ENCODE measurements at places on chromosomes 5 and 9.

GRCh38 chr9:21443849-21444625 lies 3.8 kb downstream of the IFNA1 start:
- DNase-seq = no peak

GRCh38 chr9:133088146-133088750 lies 26.5 kb downstream of the CEL start:
- no peak for DNase-seq

- no peak for DNase-seq
These were observed 55.9 kb upstream of the IL6ST start for GRCh38 chr5:56050551-56051255.

DNA sequence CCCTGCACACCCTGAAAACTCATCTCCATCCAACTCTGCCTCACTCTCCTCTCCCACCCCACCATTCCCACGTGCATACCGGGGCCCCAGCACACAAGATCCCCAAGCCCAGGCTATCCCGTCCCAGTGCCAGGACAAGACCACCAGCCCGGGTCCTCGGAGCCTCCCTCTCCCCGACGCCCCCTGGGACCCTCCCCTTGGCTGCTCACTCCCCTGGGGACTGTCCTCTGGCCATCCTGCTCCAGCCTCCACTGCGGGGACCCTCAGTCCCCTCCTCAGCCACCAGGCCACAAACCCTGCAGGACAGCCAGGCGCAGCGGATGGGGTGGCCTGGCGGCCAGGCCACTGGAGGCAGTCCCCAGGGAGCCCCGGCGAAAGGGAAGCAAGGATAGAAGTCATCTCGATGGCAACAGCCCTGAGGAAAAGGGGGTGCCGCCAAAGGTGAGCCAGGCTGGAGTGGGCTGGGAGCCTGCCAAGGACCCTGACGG lies 62.8 kb downstream of the C9orf50 start:
- no peak for DNase-seq

- no peak for DNase-seq
These were observed 30.4 kb downstream of the KCNIP1 start for GRCh38 chr5:170534177-170534576.

DNA sequence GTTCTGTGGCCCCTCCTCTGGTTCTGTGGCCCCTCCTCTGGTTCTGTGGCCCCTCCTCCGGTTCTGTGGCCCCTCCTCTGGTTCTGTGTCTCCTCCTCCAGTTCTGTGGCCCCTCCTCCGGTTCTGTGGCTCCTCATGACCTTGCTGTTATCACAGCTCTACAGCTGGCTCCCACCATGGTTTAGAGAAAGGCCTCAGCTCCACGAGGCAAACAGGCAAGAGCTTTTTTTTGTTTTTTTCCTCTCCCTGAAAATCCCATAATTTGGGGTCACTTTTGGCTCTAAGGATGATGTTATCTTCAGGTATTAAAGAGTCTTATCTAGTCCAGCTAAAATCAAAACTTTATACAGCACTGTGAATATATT lies 31.8 kb downstream of the C5orf15 start:
- no peak for DNase-seq

DNA sequence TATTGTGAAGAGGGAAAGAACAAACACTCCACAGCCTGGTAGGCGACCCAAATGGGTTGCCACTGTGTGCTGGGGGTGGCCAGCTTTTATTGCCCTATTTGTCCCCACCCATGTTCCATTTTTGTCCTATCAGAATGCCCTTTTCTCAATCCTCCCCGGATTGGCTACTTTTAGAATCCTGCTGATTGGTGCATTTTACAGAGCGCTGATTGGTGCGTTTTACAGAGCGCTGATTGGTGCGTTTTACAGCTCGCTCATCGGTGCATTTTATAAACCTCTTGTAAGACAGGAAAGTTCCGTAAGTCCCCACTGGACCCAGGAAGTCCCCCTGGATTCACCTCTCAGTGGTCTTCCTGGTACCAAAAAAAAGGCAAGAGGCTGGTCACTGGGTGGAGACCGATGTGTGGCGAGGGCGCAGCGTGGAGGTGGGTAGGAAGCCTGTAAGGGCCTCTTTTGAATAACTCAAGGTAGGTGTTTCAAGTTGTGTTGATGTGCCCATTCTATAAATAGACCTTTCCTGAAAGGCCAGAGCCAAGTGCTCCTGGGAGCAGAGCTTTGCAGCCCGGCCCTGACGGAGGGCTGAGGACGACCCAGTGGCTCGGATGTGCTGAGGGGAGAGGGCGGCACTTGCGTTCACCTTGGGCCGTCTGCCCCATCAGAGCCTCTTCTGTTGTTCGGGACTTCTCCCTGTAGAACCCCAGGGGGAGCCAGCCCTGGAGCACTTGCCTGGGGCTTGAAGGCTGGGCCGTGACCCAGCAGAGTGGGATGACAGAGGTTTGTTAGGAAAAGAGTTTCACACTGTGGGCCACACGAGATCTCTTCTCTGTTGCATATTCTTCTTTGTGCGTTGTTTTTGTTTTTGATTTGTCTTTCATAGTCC lies 7.2 kb upstream of the GFPT2 start:
- DNase-seq = no peak

- no peak for DNase-seq
These were observed 1518.7 kb upstream of the WWC1 start for GRCh38 chr5:166772770-166773169.

GRCh38 chr5:115381911-115382662 lies 85.6 kb upstream of the CCDC112 start:
- DNase-seq = no peak

DNA sequence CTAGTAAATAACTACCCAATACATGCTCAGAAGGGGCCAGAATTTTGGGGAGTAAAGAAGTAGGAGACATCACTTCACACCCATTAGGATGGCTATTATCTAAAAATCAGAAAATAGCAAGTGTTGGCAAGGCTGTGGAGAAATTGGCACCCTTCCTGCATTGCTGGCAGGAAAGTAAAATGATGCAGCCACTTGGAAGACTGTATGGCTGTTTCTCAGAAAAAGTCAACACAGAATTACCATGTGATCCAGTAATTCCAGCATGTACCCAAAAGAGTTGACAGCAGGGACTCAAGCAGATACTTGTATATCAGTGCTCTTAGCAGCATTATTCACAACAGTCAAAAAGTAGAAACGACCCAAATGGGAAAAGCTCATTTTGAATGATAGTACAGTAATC lies 107.6 kb downstream of the APBA1 start:
- DNase-seq = no peak

DNA sequence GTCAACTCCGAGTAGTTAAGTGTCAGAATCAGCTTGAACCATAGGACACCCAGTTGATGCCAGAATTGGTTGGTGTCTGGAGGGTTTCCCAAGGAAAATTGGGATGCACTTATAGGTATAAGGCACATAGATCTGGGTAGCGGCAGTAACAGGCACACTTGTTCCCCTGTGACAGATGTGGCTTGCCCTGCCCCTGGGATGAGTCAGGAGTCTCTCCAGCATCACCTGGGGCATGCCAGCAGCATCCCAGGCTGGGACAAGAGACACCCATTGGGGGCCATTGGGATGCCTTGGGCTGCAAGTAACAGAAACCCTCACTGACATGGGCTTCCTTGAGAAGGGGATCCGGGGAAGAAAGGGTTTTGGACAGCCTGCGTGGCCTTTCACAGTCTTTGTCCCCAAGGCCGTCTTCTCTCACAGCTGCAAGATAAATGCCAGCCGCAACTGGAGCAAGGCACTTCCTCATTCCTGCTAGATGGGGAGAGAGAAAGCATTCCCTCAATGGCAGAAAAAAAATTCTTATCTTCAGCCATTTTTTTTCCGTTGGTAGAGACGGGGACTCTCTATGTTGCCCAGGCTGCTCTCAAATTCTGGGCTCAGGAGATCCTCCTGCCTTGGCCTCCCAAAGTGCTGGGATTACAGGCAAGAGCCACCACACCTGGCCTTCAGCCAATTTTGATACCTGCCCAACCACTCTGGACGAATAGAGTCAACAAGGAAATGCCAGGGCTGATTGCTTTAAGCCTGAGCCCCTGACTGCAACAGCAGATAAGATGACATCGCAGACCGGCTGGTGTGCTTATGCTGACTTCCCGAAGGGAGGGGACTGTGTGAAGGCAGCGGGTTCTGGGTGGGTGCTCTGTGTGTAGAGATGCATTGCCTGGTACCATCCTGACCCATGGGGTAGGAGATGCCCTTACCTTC lies 13.3 kb upstream of the RNF130 start:
- DNase-seq = no peak

DNA sequence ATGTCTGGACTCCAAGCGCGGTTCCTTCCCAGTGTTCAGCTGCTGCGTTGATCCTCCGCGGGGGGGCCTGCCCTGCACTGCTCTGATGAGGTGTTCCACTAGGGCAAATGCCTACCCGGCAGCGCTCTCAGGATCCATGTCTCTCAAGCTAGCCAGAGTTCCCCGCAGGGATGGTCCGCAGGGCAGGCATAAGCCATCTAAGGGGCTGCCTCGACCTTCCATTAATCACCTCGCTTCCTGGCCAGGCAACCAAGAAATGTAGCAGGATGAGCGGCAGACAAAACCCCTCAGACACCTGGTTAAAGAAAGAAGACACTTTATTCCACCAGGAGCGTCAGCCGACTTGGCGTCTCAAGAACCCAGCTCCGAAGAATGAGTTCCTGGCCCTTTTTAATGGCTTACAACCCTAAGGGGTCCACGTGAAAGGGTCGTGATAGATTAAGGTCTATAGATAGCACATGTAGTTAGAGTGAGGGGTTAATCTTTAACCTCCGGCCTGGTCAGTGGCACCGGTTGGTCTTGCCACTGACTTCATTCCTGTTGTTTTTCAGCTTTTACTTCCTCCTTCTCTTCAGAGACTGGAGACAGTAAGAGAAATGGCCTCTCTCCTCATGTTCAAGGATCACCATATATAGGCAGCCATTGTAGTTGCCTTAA lies 47.2 kb upstream of the COX7C start:
- no peak for DNase-seq

DNA sequence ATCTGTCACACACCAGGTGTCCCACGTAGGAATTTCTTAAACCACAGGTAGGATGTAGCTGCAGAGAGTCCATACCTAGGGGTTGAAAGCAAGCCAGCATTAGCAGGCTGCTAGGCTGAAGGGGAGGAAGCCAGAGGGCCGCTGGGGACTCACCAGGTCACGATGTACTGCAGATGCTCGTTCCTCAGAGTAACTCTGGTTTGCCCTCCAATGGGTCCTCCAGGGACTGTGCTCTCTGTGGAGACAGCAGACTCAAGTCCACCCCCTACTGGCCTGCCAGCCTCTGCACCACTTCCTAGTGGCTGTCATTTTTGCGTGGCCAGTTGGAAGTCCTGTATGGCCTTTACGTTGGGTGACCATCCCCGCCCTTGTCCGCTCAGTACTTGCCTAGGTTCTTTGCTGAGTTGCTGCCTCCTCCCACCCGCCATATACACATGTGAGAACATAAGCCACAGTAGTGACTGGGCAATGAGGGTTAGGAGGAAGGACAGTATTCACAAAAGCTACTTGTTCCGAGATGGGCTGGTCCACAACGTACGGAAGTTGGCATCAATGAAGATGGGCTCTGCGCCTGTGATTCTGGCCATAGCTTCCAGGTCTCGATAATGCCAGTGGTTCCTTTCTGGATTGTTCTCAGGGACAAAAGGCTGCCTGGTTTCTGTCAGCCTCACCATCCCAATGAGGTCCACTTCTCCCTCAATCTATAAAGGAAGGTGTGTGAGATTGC lies 4.1 kb downstream of the RPL7A start:
- DNase-seq = peak; percentile 57

DNA sequence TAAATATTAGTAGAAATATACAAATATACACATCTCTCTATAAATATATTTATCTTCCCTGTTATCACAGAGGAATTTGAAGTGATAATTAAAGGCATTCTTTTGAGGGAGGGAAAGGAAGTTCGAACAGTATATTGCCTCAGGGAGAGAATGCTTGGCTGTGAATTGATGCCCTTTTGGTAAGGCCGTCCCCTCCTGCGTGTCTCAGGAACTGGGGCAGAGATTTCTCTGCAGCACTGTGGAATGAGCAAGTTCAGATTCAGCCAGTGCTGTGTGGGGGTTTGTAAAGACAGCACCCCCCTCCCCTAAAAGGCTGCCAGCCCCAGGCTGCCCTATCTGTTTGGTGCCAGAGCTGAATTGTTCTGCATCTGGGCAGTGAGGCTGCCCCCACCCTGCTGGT lies 42.0 kb downstream of the UBE2QL1 start:
- DNase-seq = no peak

DNA sequence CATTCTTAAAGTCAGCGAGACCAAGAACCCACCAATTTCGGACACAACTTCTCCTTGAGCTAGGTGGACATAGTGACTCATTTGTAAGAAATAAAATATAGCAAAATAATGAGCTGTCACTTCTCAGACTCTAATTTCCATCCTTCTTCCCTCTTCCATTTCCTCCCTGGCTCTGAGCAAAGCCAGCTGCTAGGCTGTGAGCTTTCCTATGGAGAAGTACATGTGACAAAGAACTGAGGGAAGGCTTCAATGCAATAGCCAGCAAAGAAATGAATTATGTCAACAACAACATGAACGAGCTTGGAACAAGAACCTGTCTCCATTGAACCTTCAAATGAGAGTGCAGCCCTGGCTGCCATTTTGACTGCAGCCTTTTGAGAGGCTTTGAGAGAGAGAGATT lies 25.9 kb upstream of the SELENOP start:
- DNase-seq = no peak

Data from HEK293T (cell line).